ENCODE measurements at places on chromosomes 2 and 18.

- DNase-seq = peak; percentile 45
Observed at GRCh38 chr2:199457147-199458008, at the start of gene SATB2. Gene SATB2 (minus strand): TSS chr2:199457939. CDS start chr2:199456037, 1,902 bp downstream.

DNA sequence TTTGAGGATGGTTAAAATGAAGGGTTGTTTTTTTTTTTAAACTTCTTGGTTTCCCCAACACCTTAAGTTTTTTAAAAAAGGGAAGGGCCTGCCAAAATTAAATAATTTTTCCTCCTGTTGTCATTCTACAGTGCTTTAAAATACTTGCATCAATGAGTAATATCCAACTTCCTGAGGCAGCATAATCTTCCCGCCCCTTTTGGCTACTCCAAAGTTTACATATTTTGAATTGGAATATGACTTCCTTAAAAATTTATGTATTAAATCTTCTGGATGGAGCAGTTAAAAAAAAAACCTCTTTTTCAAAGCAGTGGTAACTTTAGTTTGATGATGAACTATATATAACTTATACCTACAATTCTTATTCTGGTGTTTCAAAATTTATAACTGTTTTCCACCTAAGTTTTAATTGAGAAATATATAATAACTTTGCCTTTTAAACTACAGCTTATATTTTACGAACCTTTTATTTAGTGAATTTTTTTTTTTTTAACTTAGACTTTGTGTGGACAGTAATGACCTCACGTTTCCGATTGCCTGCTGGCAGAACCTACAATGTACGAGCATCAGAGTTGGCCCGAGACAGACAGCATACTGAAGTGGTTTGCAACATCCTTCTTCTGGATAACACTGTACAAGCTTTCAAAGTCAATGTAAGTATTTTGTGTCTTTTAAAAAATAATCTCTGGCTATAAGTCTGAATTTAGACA is 49.8 kb downstream of the PTPN4 start:
- DNase-seq = no peak

- no peak for DNase-seq
Observed at GRCh38 chr2:96799623-96799935, 16.5 kb upstream of the CNNM3 start.

- DNase-seq = no peak
Observed at GRCh38 chr2:44869761-44870160, 71.7 kb upstream of the SIX3 start.

DNA sequence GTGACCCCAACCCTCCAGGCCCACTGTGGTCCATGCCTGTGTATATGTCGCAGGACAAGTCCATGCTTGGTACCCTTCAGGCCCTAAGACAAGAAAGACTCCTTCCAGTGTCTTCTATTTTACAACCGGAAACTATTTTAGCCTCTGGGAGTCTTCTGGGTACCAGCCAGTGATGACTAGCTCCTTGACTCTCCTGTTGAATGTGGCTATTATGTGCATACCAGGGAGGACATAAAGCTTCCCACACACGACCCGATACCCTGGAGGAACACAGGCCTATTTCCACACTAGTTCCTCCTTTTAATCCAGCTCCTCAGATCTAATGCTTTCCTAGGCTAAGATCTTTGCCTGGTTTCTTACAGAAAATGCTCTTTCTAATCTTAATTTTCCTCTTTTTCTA is 178.1 kb downstream of the NCKAP5 start:
- no peak for DNase-seq

GRCh38 chr2:168683996-168684395 is 118.4 kb upstream of the NOSTRIN start:
- no peak for DNase-seq

DNA sequence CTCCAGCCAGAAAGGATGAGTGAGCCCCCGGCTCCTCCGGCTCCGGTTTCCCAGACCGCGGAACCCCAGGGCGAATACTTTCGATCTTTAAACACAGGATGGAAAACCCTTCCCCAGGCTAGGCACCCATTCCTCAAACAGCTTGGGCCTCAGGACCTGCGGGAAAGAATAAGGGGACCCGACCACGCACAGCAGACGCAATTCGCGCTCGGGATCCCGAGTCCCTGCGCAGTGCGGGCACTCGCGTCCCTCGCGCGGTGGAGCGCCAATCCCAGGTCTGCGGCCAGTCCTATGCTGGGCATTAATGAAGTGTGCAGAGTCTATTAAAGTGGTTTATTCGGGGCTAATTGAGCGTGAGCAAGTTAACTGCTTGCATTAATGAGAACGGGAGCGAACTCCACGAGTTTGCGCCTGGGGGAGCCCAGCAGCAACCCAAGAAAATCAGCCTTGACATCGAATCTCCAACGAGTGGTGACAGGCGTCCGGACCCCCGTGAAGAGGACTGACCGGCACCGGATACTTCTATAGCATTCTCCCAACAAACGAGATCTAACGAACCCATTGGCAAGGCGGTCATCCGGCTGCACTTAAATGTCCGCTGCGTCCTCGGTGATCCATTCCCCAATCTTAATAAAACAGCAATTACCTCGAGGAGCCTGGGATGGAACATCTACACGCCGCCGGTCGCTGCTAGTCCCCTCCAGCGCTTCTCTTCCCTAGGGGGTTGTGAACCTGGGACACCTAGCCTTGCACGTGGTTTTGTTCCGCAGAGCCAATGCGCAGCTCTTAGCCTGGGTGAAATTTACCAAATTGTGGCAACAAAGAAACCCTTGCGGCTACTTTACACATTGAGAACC is 1.6 kb downstream of the OSR1 start:
- no peak for DNase-seq

- DNase-seq = peak; percentile 52
Observed at GRCh38 chr2:28117104-28117596, 226.6 kb downstream of the BABAM2 start.

DNA sequence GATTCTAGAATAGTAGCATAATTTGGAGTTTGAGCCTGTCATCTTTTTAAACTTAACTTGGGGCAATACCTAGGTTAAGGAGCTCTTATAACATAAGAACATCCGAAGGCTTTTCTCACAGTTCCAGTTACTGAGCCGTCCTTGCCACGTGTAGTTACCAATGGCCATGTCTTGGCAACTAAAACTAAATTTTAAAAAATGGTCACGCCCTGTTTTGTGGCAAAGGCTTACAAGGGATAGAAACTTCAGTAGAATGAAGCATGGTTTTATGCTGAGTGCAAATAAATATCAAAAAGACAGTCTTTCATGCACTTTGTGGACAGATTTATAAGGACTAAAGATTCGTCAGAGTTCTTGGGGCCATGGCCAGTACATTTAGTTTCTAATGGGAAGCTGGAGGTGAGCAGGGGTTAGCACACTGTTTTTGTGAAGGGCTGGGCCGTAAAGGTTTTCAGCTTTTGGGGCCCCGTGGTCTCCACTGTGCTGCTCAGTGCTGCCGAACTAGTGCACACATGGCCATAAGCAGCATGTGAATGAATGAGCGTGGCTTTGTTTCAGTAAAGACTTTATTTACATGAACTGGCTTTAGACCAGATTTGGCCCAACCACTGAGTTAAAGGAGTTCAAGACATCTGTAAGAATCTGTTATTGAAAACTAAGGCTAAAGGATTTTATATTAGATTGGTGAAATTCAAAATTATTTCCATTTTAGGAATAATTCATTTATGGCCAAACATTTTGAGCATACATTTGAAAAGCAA is 41.1 kb downstream of the GRHL1 start:
- DNase-seq = no peak

GRCh38 chr18:49784427-49785185 is 28.7 kb downstream of the ACAA2 start:
- no peak for DNase-seq

- DNase-seq = no peak
Observed at GRCh38 chr2:36173760-36174404, 181.7 kb upstream of the CRIM1 start.

DNA sequence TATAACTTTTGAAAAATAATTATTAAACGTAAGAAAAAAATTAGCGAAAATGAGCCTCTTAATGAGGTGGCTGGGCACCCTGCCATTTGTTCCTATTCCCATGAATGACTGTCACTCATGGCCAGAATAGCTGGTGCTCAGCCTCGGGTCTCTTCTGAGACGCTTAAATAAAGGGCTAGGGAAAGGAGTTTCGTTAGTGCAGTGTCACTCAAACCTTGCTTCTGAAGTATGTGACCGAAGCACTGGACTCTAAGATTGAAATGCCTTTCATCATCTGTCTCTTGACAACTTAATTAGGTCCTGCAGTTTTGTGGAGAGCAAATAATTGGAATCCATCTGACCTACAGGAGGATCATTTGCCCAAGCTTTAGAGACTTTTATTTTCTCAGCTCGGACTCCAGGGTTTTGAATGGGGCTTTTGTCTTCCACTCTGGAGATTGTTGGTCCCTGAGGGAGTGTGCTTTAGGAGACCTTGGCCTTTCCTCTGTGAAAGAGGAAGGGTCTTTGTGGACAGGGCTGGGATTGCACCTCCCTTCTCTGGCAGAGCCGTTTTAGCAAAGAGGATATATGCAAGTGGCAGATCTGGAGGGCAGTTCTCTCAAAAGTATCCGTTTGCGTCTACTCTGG is 42.3 kb upstream of the FHOD3 start:
- DNase-seq = no peak

DNA sequence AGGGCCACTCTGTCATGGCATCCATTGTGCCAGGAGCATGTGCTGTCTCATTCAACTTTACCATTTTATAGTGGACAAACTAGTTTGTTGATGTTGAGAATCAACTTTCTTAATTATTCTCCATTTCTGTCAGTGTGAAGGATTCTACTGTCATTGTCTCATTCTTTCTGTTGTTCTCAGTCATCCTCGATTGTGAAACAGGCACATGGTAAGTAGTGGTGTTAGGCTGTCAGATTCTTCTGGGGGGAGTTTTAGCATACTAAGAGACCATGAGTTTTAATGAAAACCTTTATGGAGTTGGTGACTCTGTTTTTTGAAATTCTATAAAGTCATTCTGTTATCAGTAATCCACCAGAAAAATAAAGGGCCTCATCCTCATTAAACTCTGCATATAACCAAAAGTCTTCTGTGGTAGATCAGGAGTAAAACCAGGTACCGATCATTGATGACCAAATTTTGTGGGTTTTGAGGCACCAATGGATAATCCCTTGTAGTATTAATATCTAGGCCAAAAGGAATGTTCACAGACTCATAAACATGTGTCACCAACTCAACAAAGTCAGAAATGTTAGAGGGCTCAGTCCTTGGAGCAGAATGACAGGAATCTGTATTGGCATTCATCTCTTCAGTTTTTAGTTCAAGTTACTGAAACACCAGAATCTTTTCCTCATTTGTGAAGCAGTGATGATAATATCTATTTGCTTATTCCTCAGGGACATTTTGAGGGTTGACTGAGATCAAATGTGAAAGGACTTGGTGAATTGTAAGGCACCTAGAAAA is 73.2 kb downstream of the CERS6 start:
- no peak for DNase-seq

DNA sequence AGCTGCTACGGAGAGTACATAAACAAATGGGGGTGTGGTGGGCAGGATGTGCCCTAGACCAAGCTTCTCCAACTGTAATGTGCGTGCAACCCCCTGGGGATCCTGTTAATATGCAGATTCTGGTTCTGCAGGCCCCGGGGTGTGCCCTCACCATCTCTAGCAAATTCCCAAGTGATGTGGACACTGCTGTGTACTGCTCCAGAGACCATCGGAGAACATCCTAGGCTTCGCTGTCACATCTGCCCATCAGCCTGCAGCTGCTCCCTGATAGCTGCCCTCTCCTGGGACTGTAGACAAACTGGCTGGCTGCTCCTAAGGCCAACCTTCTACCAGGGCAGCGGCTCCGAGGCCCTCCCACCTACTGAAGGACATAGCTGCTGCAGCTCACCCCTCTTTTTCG is 3.2 kb downstream of the HS1BP3 start:
- DNase-seq = peak; percentile 10

DNA sequence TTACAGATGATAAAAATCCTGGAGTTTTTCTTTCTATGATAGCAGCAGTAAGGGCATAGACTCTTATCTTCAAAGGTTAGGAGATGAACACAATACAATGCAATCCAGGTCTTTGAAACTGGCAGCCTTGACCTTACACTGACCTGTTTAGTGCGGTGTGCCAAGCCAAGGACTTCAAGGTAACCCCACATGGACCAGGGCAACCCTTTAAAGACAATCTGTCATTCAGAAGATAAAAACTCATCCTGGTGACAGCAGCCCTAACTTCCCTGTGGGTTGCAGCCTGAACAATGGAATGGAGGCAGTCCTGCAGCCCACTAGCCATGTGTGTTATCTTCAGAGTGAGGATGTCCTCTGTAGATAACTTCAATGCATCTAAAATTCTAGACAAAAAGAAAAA is 78.1 kb downstream of the RTTN start:
- DNase-seq = peak; percentile 28

DNA sequence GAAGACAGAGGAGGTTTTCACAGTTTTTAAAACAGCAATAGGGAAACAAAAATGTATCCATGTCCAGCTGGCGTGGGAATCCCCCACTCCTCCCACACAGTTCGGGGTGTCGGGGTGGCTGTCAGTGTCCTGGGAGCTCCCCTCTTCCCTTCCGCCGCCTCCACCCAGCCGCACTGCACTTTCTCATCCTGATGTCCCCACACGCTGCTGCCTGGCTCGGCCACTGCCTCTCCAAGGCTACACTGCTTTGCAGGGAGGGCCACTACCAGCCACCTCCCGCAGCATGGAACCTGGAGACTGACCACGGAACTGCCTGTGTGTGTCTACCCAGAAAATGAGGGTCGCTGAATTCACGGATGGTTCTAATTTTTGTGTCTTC is 138.7 kb upstream of the CTDP1 start:
- DNase-seq = no peak

DNA sequence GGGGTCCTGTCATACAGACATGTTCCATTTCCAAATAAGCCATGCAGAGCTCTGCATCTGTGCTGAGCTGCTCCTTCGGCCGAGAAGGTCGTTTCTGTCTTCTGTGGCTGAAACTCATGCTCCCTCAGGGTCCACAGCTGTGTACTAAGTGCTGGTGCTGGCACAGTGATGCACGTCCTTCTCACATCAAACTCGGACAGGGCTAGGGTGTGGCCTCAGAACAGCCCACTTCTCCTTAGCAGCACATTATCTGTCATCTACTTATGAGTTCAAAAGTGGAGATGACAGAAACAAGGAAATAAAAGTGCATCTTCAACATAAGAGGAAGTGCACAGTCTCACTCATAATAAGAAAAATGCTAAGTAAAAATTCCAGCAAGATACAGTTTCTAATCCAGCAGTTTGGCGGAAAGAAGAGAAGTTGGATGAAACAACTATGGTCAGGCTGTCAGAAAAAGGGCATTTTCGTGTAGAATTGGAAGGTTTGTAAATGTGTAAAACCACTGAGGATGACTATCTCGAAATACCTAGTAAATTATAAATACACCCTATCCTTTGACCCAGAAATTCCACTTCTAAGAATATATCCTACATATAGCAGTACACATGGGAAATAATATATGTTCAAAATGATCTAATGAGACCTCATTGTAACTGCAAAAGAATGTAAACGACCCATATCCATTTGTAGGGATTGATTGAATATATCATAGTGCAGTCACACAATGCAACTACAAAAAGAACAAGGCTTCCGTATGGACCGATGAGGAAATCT is 53.7 kb upstream of the APCDD1 start:
- no peak for DNase-seq

GRCh38 chr2:169081551-169081950 is 12.2 kb downstream of the DHRS9 start:
- DNase-seq = no peak

Measured in NCI-H146 (cell line).